ENCODE measurements at places on chromosomes 12 and 14. TPM values are rescaled to one million over a fixed set of nuclear protein-coding genes. Genes with fewer than 3 reads are reported as not detected.

- no peak for DNase-seq
These were observed 14.3 kb downstream of the MCRS1 start for GRCh38 chr12:49553512-49554088.

DNA sequence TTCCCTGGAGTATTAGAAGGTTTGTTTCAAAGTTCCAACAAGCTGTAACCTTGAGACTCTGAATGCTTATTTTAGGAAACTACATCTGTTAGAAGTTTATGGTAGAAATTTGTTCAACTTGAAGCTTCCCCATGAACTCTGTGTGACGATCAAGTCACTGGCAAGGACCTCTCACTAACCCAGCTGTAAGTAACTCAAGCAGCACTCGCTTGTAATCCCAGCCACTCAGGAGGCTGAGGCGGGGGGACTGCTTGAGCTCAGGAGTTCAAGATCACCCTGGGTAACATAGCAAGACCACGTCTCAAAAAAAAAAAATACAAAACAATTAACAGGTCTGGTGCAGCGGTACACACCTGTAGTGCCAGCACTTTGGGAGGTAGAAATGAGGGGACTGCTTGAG is 25.6 kb downstream of the TESC start:
- no peak for DNase-seq

- DNase-seq: no peak
These were observed 4.9 kb downstream of the TC2N start for GRCh38 chr14:91862417-91862816.

DNA sequence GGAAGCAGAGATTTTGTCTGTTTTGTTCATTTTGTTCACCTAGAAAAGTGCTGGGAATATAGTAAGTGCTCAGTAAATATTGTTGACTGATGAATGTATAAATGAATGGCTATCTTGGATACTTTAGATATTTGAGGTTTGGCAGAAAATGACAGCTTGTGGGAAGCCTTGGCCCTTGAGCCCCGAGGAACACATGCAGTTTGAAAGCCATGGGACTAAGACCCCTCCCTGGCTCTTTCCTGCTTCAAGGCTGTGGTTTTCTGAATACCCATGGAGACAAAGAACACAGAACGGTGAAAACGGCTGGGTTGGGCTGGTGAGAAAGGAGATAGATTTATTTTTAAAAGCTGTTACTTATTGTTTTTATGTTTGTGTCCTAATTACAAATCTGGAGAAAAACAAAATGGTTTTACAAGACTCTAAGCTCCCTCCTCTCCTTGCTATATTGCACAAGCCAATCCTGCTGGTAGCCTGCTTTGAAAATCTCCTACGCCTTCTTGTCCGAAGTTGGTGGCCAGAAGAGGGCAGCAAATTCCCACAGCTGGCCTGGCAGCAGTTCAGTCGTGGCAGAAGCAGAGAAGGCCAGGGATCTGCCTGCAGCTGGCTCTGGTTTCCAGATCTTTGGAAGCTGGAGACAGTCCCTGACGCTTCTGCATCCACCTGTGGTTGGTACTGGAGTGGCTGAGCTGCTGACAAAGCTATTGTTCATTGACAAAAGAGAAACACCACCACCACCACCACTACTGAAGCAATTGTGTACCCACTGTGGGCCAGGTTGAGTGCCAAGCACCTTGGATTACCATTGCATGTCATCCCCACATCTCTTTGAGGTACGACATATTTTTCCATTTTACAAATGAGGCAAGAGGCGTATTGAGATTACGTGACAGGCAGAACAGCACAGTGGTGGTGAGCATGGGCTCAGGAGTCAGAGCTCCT is 5.2 kb upstream of the KRT85 start:
- peak; percentile 75 for DNase-seq

The LMNTD1 gene
- not detected for total RNA-seq
